Activated CD4-positive, alpha-beta T cell treated with anti-CD3 and anti-CD28 coated beads, Interleukin-2, amount 50 U/mL, for 48 hours (primary cell): ENCODE measurements at places on chromosomes 12 and 14.

GRCh38 chr12:53051058-53051880 is 1.4 kb downstream of the TNS2 start:
- DNase-seq: no peak

DNA sequence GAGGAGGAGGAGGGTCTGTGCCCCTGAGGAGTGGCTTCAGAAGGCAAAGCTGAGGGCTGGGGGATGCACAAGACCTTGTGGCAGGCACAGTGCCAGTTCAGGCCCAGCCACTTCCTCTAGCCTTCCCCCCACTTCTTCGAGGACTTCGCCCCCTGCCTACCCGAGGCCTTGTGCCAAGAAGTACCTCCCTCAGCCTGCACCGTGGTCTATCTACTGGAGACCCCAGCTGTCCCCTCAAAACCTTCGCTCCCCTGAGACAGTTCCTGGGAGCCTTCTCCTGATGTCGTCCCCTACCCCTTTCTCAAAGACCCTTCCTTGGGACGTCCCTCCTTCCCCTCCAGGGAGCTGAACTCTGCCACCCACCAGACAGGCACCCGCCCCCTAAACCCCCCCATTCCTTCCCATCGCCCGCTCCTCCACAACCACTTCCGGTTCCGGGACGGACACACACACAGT is 604 bp downstream of the ZNF384 start:
- DNase-seq: no peak

DNA sequence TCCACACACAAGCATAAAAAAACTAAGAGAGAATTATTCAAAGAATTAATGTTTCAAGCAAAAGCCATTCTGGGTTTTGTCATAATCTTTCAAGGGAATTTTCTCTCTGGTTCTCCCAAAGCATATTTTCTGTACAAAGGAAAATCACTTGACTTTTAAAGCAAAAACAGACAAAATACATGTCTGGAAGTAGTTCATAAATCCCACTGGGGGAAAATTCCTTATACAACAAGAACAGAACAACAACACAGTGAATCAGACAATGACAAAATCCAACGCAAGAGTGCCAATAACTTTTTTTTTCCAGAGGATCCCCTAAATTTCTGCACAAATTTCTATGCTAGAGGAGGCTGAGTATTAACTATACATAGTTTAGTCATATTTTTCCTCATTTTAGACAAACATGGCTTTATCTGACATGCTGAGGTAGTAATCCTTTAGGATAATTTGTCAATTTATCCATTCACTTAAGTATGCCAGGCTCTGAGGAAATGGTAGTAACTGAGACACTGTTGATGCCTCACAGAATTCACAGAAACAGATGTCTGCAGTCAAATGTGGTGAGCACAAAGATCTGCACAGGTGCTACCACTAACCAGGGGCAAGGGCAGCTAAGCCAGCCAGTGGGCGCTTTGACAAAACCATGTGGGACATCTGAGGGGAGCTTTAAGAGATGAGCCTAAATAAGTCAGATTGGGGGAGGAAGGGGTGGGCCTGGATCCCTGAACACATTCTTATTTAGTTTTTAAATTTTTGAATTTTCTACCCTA is 38.0 kb downstream of the GRIP1 start:
- DNase-seq: no peak

- no peak for DNase-seq
These were observed 68.8 kb downstream of the RERG start for GRCh38 chr12:15152456-15152855.

DNA sequence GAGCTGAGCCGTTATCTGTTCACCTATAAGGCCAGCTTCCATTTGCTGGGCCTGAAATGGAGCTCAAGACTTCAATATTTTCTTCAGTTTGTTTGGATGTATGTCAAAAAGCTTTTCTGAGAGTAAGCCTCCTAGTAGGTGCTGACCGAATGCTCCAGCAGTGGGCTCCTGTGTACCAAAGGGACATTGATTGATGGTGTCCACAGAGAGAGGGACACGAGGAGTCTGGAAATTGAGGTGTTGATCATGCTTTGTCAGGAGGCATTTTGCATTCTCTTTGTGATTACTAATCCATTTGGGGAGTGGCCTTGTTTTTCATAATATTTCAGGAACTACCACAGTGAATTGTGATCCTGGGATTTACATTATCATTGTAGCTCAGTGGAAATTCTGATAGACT is 107.7 kb upstream of the SLC38A2 start:
- no peak for DNase-seq

- no peak for DNase-seq
These were observed 40.2 kb downstream of the TRPV4 start for GRCh38 chr12:109792992-109793391.

GRCh38 chr14:103887170-103887501 is 39.8 kb upstream of the PPP1R13B start:
- no peak for DNase-seq

- no peak for DNase-seq
These were observed 10.6 kb upstream of the LBHD2 start for GRCh38 chr14:103073367-103073875.

DNA sequence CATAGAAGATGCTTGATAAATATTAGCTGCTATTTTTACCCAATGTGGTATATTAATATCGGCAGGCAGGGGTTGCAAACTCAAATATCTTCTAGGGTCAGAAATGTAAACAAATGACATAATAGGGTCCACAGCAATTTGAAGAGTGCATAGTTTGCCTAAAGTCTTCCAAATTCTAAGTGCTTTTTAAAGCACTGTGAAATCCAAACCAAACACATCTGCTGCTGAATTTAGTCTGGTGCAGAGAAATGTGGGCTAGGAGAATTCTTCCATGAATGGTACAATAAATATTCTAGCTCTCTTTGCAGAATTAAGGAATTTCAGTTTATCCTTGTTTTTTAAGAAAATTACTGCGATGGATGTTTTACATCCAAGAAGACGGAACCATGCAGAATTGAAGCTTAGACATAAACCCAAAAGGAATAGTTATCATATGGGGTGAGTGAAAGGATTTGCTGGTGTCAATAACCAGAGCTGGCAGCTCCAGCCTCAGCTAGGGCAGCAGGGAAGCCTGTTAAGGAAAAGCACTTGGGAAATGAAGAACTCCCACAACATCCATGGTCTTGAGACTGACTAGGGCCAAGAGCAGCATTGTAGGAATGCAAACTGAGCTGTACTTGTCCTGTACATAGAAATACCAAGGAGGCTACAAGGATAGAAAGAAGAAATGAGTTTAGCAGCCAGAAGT is 65.5 kb downstream of the PTPRR start:
- DNase-seq: no peak

DNA sequence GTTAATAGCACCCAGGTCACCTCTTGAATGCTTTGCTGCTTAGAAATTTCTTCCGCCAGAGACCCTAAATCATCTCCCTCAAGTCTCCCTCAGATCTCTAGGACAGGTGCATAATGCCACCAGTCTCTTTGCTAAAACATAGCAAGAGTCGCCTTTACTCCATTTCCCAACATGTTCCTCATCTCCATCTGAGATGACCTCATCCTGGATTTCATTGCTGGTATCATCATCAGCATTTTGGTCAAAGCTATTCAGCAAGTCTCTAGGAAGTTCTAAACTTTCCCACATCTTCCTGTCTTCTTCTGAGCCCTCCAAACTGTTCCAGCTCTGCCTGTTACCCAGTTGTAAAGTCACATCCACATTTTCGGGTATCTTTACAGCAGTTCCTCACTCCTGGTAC is 41.0 kb downstream of the KTN1 start:
- DNase-seq: no peak

GRCh38 chr14:54317391-54317790 is 79.4 kb upstream of the CDKN3 start:
- no peak for DNase-seq

DNA sequence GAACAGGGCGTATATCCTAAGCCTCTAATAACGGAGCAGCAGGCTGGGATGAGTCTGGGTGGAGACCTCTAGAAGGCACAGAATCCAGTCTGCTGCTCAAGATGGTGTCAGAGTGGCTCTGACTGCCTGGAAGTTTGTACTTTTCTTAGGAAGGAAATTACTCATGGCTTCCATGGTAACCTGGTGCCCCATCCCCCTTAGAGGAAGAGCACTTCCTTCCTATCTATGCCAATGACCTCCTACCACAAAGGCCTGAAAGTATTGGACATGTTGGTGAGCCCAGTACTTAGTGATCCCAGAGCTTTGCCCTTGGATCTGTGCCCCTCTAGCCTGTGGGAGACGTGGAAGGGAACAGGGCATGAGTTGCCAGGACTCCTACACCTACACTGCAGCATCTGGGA is 1.5 kb downstream of the BATF start:
- DNase-seq: peak; percentile 65

- DNase-seq: no peak
These were observed 89.7 kb downstream of the TMTC1 start for GRCh38 chr12:29694002-29694401.

DNA sequence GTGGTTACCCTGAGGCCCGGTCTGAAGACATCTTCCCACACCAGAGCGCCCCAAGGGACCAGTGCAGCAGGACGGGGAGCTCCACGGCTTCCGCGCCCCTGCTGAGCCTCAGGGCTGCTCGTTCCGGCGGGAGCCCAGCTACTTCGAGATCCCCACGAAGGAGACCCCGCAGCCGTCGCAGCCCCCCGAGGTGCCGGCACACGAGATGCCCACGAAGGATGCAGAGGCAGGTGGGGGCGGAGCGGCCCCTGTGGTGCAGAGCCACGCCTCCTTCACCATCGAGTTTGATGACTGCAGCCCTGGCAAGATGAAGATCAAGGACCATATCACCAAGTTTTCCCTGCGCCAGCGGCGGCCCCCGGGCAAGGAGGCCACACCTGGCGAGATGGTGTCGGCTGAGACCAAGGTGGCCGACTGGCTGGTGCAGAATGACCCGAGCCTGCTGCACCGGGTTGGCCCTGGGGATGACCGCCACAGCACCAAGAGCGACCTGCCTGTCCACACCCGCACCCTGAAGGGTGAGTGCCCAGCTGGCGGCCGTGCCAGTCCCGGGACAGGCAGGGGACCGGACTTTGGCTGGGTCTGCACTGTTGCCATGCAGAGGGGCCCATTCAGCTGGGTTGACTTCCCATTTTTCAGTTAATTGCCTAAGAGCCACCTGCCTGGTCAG is 18.1 kb downstream of the CEP170B start:
- DNase-seq: no peak

- no peak for DNase-seq
These were observed 63.0 kb upstream of the VRK1 start for GRCh38 chr14:96734076-96734622.

DNA sequence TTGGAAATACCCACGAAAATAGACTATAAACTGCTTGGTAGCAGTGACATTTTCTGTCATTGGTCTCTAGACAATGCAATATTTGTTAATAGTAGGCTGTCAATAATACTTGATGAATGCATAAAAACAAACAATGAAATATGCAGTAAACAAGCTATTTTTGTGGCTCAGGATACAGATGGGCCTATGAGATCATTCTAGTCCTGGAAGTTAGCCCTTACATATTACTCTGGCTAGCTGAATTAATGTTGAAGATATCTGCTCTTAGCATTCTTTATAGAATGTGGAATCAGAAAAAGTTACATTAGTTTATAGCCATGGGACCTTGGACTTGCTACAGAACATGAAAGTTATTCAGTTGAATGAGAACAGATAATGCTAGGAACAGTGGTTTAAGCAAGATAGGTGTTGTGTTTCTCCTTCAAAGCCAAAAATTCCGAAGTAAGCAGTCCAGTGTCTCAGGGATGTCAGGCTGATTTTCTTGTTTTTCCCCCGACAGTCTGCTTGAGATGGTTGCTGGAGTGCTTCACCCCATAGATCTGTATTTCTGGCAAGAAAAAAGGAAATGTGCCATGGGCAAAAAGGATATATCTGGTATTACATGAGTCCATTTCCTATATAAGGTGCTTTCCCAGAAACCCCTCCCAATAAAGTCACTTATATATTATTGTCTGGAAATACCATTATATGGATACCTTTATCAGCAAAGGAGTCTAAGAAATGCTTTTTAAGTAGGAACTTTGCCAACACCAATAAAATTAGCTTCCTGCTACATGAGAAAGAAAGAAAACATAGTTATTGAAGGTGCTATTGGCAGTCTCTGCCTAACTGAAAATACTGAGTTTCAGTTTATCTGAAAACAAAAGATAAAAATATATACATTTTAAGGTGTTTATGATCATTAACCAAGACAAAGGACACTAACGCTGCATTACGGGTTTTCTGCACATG is 619.4 kb upstream of the ATP2B1 start:
- DNase-seq: no peak

- no peak for DNase-seq
These were observed 3.3 kb downstream of the GPR65 start for GRCh38 chr14:88008039-88008742.

- no peak for DNase-seq
These were observed 467.8 kb downstream of the MDGA2 start for GRCh38 chr14:47207617-47208016.

DNA sequence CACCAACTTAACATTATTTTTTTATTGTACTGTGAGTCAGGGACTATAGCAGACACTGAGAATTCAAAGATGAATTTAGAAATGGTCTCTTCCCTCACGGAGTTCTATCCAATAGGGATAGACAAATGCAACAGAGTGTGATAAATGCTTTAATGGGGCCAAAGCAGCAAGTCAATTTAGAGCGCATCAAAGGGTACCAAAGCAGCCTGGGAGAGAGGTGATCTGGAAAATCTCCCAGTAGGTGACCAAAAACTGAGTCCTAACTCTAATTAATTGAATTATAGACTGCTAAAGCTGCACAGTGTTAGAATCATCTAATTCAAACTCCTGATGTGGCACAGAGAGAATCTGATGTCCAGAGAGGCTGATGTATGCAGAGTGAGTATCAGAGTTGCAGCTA is 2.6 kb downstream of the LIN7A start:
- DNase-seq: no peak

GRCh38 chr12:79021021-79021420 is 156.4 kb downstream of the SYT1 start:
- no peak for DNase-seq

- no peak for DNase-seq
These were observed 444.7 kb upstream of the FBXO33 start for GRCh38 chr14:39876916-39877315.

DNA sequence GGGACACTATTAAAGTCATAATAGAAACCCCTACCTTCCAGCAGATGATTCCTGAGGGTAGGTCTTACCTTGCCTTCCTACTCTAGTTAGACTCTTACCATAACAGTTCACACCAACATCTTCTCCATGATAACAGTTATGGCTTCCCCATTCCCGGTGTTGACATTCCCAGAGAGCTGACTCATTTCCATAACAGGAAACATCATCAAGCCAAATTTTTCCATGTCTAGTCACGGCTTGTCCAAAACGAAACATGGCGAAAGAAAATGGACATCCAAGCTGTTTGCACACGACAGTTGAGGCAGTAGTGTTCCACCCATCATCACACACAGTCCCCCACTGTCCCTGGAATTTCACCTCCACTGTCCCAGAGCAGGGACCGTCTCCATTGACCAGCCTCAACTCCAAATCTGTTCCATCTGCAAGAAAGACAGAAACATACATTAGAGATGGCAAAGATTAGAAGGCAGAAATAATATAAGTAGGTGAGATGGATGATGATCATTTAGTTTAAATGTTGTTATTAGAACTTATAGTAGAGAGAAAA is 10.6 kb downstream of the CD163L1 start:
- DNase-seq: no peak

GRCh38 chr12:78674311-78675090 is 190.1 kb upstream of the SYT1 start:
- DNase-seq: no peak

GRCh38 chr12:49904601-49905000 is 901 bp upstream of the FAIM2 start:
- DNase-seq: no peak
